ENCODE measurements at places on chromosomes 7 and 10.

DNA sequence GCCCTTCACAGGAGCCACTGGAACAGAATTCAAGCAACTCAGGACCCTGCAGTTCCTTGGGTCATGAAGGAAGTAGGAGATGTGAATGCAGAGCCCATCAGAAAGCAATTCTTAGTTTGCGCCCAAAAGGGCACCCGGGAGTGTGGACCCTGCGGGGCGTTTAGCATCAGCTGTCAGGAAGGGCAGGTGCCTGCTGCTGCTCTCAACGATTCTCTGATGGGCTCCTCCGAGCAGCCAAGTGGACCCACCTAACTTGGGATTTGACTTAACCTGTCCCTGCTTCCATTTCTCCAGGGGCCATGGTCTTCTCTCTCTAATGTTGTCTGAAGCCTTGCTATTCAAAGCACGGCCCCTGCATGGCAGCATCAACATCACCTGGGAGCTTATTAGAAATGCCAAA lies 17.1 kb downstream of the CPA5 start:
- DNase-seq, result no peak

DNA sequence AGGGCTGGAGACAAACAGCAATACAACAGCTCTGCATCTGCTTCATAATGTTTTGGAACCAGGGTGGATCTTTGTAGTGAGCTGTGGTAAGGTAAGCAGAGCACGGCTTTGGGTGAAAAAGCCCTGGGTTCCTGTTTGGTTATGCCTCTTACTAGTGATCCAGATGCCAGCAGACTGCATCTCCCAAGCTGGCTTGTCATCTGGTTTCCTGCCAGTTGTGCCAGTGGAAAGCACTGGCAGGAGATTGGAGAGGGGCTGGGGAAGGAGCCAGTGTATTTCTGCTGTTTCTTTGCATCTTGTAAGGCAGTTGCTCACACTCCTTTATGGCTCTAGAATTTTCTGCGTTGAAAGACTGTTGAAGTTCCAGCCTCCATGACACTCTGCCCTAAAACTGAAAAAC lies 137.6 kb downstream of the TSPAN12 start:
- no peak for DNase-seq

DNA sequence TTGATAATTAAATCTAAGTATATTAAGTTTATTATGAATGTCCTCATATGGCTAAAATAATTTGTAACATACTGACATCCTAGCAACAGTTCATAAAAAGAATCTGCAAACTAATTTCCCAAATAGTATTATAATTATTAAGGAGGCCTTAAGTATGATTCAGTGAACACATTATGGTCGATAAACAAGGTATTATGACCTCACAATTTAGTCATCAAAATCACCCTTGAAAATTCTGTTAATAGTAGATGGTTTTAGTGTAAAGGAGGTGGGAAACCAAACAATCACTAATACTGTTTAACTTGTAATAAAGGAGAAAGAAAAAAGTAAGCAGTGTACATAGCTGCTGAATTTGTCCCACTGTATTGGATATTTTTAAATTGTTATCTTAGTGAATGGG lies 2.1 kb downstream of the ETV1 start:
- DNase-seq, result no peak

GRCh38 chr7:91067242-91067641 lies 197.0 kb upstream of the FZD1 start:
- DNase-seq, result no peak

DNA sequence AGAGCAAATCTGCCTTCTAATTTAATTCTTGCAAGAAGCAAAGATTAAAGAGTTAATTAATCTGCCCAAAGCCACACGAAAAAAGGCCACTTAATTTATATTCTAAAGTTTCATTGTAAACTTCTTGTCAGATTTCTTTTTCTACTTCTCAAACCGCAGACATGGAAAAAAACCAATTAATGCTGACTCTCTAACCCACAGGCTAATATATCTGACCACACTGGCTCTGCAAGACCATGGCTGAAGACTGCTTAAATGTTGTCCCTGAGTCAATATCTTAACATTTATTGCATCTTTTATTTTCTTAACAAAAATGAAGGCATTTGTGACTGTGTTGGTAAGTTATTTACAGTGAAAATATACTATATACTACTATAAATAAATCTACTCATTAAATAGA lies 234.0 kb upstream of the SP8 start:
- no peak for DNase-seq
